Activated naive CD8-positive, alpha-beta T cell treated with anti-CD3 and anti-CD28 coated beads for 36 hours (primary cell): ENCODE measurements at places on chromosomes 2 and 18. TPM values are rescaled to one million over a fixed set of nuclear protein-coding genes. Genes with fewer than 3 reads are reported as not detected.

GRCh38 chr18:64179556-64180080 is 30.7 kb upstream of the LINC00305 start:
- no peak for DNase-seq

GRCh38 chr2:17107871-17108270 is 410.4 kb downstream of the RAD51AP2 start:
- DNase-seq = no peak

GRCh38 chr18:24208270-24209035 is 69.6 kb downstream of the CABYR start:
- no peak for DNase-seq

- no peak for DNase-seq
These were observed 2.1 kb downstream of the FAM178B start for GRCh38 chr2:96984300-96984699.

GRCh38 chr2:126949775-126950174 is 51.1 kb downstream of the TEX51 start:
- DNase-seq = no peak

GRCh38 chr18:32175265-32175664 is 14.6 kb upstream of the MEP1B start:
- DNase-seq = no peak

GRCh38 chr2:43149482-43150107 is 76.8 kb downstream of the ZFP36L2 start:
- DNase-seq = peak; percentile 76

Gene GPR75
- total RNA-seq = 1.8 TPM
